ENCODE measurements at places on chromosomes 4 and X.

- DNase-seq = no peak
Measured at GRCh38 chr4:159946983-159947615, 844.2 kb downstream of the RAPGEF2 start.

DNA sequence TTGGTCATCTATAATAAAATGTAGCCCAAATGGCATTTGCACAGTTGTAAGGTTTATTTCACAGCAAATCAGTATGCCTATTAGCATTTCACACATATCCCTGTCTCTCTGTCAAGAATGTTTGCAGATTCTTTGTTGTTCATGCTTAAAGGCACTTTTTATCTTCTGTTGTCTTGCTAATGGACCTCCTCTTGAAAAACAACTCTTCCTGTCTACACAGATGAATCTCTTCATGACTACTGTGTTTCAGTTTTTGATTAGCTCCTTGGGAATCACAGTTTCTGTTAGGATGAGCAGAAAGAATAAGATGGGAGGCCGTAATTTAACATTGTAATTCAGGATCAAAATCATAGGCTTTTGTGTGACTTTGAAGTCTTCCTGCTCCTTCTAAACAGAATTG is 35.5 kb upstream of the SLC4A4 start:
- DNase-seq = no peak

GRCh38 chrX:9471571-9471985 is 6.7 kb downstream of the TBL1X start:
- no peak for DNase-seq

- no peak for DNase-seq
Measured at GRCh38 chr4:143337600-143338287, 1.1 kb downstream of the GAB1 start.

- DNase-seq = no peak
Measured at GRCh38 chr4:74219240-74219639, 61.3 kb downstream of the MTHFD2L start.

All from cortex of kidney (tissue), 1 donor.